ENCODE measurements at places on chromosomes 7 and 10. TPM values are rescaled to one million over a fixed set of nuclear protein-coding genes. Genes with fewer than 3 reads are reported as not detected.

SLC39A12 gene
- total RNA-seq, result not detected

DDC gene
- not detected for total RNA-seq

OR2A12 gene
- total RNA-seq, result not detected

TRIM73 gene
- 4.1 TPM for total RNA-seq

MYH16 gene
- not detected for total RNA-seq

FRMD4A gene
- 27.4 TPM for total RNA-seq

ZNF804B gene
- not detected for total RNA-seq

KEL gene
- not detected for total RNA-seq

VAX1 gene
- total RNA-seq, result not detected

DDIT4 gene
- total RNA-seq, result 246 TPM

STEAP2 gene
- 2.9 TPM for total RNA-seq

HMX3 gene
- total RNA-seq, result not detected

POLR2J2 gene
- total RNA-seq, result 5.1 TPM

C10orf90 gene
- total RNA-seq, result 2.1 TPM

ITPRID1 gene
- 4.6 TPM for total RNA-seq

All from suprapubic skin (tissue), 4 donors.